ENCODE measurements at places on chromosomes 6 and 20.

DNA sequence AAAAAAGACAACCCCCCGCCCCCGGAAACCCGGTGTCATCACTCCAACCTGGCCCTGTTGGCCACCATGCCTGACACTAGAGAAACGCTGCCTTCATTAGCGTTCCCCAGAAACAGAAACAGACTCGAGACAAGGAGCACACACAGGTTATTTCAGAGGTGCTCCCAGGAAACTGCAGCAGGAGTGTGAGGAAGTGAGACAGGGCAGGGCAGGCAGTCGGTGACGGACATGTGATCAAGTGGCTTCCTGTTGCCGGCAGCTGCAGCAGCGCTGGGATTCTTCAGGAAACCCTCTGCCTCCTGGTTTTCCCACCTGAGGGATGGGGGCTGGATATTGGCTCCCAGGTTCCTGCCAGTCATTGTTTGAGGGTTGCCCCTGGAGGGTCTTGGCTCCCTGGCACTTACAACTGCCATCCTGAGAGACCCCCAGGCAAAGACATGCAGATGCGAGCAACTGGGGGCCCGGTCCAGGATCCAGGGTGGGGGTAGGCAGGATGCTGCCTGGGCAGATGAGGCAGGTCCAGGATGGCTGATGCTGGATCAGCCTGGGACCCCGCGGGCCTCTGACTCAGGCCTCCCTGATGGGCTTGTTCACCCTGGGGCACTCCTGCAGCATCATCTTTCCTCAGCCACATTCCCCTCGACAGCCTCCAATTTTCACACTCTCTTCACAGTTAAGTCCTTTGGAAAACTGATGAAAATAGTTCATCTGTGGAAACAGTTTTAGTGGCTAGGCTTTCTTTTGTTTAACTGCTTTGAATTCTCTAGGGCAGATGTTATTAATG lies 150.7 kb upstream of the SYNDIG1 start:
- no peaks in the 10 kb centered on the region for H3K27me3 ChIP-seq
- peaks cover 19% of the 10 kb centered on the region for H3K4me1 ChIP-seq
- H3K36me3 ChIP-seq = no peaks in the 10 kb centered on the region
- H3K27ac ChIP-seq = no peak overlapping the region
- DNase-seq = no peak
- no peak overlapping the region for H3K4me3 ChIP-seq

- H3K27me3 ChIP-seq = no peaks in the 10 kb centered on the region
- H3K4me1 ChIP-seq = no peaks in the 10 kb centered on the region
- no peak overlapping the region for H3K4me3 ChIP-seq
Measured at GRCh38 chr20:48483334-48484066, 344.3 kb downstream of the PREX1 start.

DNA sequence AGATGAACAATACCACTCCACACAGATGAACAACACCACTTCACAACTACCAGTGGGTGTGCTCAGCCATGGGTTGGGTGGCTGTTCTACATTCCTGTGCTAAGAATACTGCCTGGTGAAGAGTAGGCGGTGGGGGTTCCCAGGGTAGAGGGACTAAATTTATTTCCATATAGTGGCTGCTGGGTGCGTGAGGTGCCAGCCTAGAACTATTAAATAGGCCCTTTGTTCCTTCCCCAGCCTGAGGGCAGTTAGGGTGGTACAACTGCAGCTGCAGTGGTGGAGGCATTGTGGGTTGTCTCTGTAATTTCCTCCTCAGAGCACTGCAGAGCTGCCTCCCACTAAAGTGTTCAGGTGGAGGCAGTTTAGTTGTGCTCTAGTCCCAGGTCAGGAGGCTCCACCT lies 618.4 kb downstream of the MMUT start:
- no peak overlapping the region for H3K4me3 ChIP-seq
- no peak for DNase-seq
- no peak overlapping the region for H3K27ac ChIP-seq
- H3K4me1 ChIP-seq = no peaks in the 10 kb centered on the region

- no peaks in the 10 kb centered on the region for H3K4me1 ChIP-seq
- DNase-seq = no peak
- no peaks in the 10 kb centered on the region for H3K36me3 ChIP-seq
- 0 out of 2 replicates have a peak, but pooled peaks cover 8% of the 10 kb centered on the region for H3K27me3 ChIP-seq
Measured at GRCh38 chr20:37259865-37260264, 1.7 kb downstream of the GHRH start.

GRCh38 chr20:5770231-5770986 lies 20.2 kb downstream of the SHLD1 start:
- H3K27me3 ChIP-seq = no peaks in the 10 kb centered on the region
- peaks cover 17% of the 10 kb centered on the region for H3K4me1 ChIP-seq
- no peak for DNase-seq

DNA sequence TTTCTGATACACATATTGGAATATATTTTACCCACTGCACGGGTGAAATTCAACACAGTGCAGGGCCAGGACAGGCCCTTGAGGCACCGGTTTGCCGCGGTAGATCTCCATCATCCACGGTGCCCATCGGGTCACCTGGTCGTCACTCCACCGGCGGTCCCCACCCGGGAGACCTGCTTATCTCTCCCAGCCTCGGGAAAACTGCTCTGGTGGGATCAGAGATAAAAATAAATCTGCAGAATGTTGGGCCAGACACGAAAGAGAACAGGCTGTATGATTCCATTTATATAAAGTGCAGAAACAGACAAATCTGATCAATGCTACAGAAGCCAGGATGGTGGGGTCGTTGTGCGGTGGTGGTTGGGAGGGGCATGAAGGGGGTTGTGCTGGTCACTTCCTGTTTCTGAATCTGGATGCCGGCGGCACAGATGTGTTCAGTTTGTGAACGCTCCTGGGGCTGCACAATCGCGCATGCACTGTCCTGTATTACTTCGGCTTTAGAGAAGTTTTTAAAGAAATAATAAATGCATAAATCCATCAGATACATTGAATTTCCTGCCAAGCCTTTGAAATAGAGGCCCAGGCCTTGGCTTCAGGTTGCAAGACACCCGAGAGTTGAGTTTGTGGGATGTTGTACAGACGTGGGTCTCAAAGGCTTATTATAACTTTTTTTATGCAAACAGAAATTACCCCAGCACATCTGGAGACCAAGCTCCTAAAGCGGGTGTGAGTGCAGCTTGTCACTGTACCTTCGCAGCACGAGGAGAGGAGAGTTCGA lies 54.3 kb downstream of the ANKRD60 start:
- H3K4me3 ChIP-seq = no peak overlapping the region
- peaks cover 91% of the 10 kb centered on the region for H3K27me3 ChIP-seq
- DNase-seq = no peak
- no peak overlapping the region for H3K27ac ChIP-seq

GRCh38 chr20:14062171-14062570 lies 66.9 kb downstream of the MACROD2 start:
- H3K27ac ChIP-seq = no peak overlapping the region
- no peaks in the 10 kb centered on the region for H3K27me3 ChIP-seq
- peaks cover 7% of the 10 kb centered on the region for H3K4me1 ChIP-seq

DNA sequence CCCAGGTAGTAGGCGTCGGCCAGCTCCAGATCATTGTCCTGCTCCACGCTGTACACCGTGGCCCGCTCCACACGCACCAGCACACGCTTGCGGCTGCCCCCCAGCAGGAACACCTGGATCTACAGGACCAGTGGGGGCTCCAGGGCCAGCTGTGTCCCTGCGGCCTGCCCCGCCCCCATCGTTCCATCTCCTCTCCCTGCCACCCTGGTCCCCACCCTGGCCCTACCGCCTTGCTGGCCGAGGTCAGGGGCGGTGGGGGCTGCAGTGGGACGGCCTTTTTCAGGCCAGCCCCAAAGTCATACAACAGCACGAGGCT lies 9.8 kb downstream of the ADRM1 start:
- H3K4me3 ChIP-seq = no peak overlapping the region
- H3K27ac ChIP-seq = no peak overlapping the region

DNA sequence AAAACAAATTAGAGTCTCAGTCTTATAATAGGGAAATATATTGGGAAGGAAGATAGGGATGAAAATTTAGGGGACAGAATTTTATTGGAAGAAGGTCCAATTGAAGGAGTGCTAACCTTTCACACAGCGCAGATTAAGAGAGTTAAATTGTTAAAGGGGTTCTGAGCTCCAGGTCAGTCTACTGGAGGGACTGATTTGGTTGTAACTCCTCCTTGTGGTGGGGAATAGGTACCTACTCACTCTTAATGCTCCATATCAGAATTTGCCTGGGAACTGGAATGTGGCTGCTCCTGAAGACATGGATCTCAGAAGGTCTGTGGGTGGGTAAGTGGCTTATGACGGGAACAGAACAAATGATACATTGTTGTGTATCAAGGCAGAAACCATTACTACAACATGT lies 143.5 kb downstream of the FLRT3 start:
- H3K27me3 ChIP-seq = no peaks in the 10 kb centered on the region
- no peak overlapping the region for H3K27ac ChIP-seq
- DNase-seq = no peak
- H3K4me1 ChIP-seq = no peaks in the 10 kb centered on the region
- no peak overlapping the region for H3K4me3 ChIP-seq

- peak; percentile 43 for DNase-seq
Measured at GRCh38 chr20:45969712-45970634, 2.0 kb downstream of the ZNF335 start.

DNA sequence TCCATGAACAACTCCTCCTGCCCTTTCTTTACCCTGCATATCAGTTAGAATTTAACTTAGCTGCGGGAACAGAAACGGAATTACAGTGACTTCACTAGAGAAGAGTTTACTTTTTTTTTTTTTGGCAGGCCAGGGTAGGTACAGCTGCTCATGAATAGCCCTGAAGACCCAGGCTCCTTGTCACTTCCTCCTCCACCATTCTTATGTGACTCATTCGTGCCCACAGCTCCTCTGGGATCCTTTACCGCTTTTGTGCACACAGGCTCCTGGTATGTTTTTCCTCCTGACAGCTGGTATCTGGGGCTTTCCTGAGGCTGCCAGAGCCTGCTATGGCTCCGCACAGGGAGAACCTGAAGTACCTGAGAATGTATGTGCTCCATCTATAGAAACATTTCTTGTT lies 3.9 kb upstream of the KCNS1 start:
- H3K4me3 ChIP-seq = no peak overlapping the region
- H3K27me3 ChIP-seq = no peaks in the 10 kb centered on the region
- no peaks in the 10 kb centered on the region for H3K4me1 ChIP-seq
- H3K36me3 ChIP-seq = no peaks in the 10 kb centered on the region
- H3K27ac ChIP-seq = no peak overlapping the region

GRCh38 chr20:17298171-17298570 lies 71.3 kb downstream of the PCSK2 start:
- H3K27me3 ChIP-seq = no peaks in the 10 kb centered on the region
- H3K4me3 ChIP-seq = no peak overlapping the region
- no peak for DNase-seq
- H3K27ac ChIP-seq = no peak overlapping the region

DNA sequence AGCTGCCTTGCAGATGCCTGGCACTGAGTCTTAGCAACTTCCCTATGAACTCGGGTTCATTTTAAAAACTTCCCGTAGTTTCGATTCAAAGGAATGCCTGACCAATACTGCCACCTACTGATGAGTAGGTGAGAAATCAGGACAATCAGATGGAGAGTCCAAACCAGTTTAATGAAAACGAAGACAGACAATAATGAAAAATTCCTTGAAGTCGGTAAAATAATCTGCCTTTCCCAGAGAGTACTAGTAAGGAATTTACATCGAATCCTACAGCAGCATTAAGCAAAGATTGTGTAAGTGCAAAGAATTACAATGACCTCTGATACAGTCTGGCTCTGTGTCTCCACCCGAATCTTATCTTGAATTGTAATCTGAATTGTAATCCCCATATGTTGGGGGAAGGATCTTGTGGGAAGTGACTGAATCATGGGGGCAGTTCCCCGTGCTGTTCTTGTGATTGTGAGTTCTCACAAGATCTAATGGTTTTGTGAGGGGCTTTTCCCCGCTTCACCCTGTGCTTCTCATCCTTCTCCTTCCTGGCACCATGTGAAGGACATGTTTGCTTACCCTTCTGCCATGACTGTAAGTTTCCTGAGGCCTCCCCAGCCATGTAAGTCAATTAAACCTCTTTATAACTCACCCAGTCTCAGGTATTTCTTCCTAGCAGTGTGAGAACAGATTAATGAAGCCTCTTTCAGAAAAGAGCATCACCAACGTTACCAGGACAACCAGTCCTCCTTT lies 134.4 kb downstream of the ARHGAP18 start:
- H3K4me1 ChIP-seq = no peaks in the 10 kb centered on the region
- no peak for DNase-seq
- peaks cover 4% of the 10 kb centered on the region for H3K36me3 ChIP-seq
- no peaks in the 10 kb centered on the region for H3K27me3 ChIP-seq
- H3K27ac ChIP-seq = no peak overlapping the region

DNA sequence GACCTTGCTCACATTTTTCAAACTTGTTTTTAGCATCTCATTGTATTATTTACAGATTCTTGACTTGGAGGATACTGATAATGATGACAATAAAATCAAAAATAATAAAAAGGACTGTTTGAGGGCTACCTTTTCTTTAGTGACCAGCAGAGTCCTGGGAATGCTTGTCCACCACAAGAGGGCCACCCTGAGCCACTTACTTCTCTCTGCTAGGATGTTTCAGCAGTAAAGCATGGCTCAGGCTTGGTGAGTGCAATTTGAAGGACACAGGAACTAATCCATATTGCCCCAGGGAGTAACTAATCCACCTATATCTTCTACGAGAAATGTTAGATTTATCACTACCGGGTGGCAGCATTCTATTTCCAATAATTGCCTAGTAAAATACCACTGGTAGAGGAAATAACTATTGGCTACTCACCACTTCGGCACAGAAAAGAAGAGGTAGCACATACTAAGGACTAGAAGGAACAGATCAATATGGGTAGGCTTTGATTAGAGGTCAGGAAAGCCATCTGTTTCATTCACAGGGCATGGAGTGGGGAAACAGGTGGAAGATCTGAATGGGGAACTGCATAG lies 5.8 kb upstream of the KIAA0408 start:
- H3K27me3 ChIP-seq = no peaks in the 10 kb centered on the region
- peak; percentile 60 for DNase-seq
- no peak overlapping the region for H3K27ac ChIP-seq

GRCh38 chr6:87277123-87277522 lies 45.3 kb upstream of the SMIM8 start:
- H3K4me3 ChIP-seq = no peak overlapping the region
- H3K4me1 ChIP-seq = no peaks in the 10 kb centered on the region
- no peak for DNase-seq
- H3K27me3 ChIP-seq = no peaks in the 10 kb centered on the region
- H3K27ac ChIP-seq = no peak overlapping the region
- no peaks in the 10 kb centered on the region for H3K36me3 ChIP-seq

- no peak overlapping the region for H3K4me3 ChIP-seq
- DNase-seq = no peak
- no peak overlapping the region for H3K27ac ChIP-seq
- H3K36me3 ChIP-seq = no peaks in the 10 kb centered on the region
Measured at GRCh38 chr6:166514196-166514595, 72.3 kb downstream of the RAMACL start.

All from MM.1S (cell line).